ENCODE measurements at places on chromosomes 2 and 18.
A peak's percentile ranks its signal among the peaks of the same experiment; 100 is the strongest.

- peak; percentile 62 for DNase-seq
These were observed 11.8 kb downstream of the SLC3A1 start for GRCh38 chr2:44286884-44287638.

GRCh38 chr2:128313931-128314347 lies 4.7 kb downstream of the HS6ST1 start:
- DNase-seq = no peak

GRCh38 chr2:125167152-125167551 lies 1142.1 kb downstream of the CNTNAP5 start:
- DNase-seq = no peak

DNA sequence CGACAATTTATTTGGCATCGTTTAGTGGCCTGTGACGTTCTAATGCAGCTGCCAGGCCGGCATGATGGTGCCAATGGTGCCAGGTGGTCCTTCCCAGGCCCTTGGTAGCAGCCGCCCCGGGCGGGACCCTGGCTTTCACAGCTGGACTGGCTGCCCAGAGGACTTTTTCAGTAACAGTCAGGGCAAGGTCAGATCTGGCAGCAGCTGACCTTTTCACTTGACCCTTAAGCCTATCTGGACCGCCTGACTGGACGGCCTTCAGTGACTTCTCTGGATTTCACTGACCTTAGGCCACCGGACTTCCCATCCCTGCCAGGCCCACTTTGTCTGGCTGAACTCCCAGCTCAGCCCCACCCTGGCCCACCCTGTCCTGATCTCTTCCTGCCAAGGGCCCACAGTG lies 15.9 kb downstream of the TRIB2 start:
- no peak for DNase-seq

DNA sequence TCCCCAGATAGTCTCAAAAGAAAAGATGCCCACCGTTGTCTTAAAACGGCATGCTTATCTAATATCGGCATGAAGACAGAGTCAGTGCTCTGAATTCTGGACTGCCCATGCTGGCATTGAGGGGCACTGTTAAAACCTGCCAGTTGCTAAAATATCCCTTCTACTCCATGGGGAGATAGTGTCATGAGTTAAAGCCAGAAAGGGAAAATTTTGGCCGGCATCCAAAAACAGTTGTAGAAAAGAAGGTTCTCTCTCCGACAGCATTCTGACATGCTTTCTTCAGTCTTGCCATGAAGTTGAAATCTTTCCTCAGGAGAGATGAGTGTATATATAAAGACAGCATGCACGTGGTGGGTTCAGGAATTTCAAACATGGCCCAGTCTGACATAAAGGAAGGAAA lies 401.3 kb upstream of the PIK3C3 start:
- no peak for DNase-seq

DNA sequence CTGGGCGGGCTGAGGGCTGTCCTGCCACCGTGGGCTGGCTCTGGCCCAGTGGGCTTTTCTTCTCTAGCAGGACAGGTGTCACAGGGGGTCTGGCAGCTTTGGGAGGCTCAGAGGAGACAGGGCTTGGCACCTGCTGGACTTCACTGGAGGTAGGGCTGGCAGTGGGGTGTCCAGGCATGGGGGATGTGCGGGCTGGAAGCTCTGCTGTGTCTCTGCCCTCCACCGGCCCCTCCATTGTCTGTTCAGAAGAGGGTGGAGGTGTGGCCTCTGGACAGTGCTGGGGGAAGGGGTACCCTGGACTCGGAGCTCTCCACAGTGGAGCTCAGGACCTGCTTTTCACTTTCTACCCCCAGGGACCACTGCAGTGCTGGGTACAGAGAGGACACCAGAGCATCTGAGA lies 9.2 kb downstream of the PTPRN start:
- no peak for DNase-seq

- DNase-seq = no peak
These were observed 159.2 kb downstream of the GALNT3 start for GRCh38 chr2:165634855-165635254.

DNA sequence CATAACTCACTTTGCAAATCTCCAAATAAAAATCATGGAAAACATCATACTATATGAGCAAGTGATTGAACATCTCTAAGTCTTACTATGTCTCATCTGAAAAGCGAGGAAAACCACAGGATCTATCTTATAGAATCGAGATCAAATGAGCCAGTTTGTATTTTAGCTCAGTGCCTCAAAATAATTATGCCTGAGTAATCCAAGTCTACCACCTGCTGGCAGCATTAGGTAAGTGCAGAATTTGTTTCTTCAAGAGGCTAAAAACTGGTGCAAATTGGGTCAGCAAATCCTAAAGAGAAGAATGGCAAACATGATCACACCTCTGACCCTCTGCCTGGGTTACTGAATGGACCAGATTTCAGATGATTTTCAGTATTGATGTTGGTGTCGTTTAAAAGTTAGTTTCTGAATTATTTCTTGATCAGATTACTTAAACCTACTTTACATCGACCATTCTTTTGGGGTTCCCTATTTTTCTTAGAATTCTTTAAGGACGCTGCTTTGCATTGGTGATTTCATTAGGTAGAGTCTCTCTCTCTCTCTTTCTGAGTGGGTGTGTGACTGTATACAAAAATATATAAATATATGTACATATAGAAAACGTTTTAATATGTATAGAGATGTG lies 12.7 kb upstream of the FHOD3 start:
- DNase-seq = peak; percentile 58

DNA sequence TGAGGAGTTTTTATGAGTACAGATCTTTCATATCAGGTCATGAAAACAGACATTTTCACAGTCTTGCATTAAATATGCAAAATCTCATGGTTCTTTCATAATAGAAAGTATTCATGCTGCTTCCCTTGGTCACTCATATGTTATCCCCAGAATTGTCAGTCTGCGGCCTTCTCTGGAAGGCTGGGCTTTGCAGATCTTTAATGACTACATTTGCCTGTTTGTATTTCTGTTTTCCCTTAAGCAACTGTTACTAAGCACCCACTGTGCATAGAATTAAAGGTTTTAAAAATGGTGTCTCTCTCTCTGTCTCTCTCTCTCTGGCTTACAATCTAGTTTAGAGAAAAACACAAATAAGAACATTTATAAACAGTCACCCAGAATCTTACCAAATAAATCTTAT lies 456.3 kb downstream of the RIT2 start:
- DNase-seq = no peak

- DNase-seq = no peak
These were observed 371.8 kb upstream of the SLC14A2 start for GRCh38 chr18:45243340-45244110.

DNA sequence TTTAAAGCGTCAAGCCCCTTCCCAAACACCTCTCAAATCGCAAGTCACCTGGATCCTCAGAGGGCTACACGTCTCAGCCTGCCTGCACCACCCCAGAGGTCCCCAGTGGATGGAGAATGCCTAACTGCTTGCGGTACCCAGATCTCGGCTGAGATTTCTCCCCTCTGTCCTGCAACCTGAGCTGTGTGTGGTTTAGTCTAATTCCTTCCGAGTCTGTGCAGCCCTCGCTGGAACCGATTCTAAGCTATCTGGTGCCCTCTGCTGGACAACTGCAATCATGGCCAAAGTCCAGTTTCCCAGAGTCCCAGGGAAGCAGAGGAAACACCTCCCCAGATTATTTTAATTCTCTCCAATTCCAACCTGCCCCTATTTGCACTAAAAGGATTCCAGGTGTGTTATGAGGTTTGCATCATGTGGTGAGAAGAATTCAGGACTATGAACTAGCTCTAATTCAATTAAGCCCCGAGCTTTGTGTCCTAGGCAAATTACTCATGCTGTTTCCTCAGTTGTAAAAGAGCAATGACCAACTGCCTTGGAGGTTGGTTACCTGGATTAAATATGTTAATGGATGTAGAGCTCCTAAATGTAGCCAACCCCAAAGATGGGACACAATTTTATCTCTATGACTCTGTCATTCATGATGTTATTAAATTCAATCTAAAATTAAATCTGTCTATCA lies 276.1 kb upstream of the NCKAP5 start:
- peak; percentile 78 for DNase-seq

DNA sequence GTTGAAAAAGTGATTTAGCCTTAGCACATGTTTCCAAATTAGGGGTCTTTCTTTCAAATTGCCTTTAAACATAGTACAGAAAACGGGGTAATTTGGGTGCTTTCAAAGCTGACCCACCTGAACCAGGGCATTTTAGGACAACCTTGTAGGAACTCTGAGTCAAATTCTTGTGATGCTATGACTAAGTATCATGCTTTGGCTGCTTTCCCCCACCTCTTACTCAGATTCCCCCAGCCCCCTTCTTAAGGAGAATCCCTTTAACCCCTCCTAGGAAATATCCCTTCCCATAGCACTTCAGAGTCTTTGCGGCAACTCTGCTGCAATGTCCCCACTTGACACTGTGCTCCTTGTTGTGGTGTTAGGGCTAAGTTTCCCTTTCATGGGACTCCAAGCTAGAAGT lies 18.6 kb upstream of the KLF7 start:
- no peak for DNase-seq

DNA sequence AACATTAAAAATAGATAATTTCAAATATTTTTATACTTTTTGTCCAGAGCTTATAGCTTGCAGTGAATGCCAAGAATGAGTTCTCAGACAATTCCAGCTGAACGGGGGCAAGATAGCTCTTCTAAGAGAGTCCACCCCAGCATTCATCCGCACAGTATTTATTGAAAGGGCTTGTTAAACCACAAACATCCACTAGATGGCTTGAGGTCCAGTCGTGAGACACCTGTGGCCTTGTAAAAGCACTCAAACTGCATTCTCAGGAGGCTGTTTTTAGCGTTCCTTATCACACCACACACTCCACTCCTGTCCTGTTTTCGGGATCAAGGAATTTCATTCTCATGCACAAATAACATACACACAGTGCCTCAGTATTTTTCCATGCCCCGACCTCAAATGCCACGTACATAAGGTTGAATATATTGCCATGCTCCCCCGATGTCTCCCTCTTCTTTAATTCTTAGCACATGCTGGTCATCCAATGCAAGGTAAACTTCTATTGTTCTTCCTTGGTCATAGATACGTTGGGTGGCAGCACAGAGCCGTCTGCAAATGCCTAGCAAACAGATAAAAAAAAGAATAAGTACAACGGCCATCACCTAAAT lies 47.4 kb downstream of the DNAJC10 start:
- DNase-seq = peak; percentile 66

DNA sequence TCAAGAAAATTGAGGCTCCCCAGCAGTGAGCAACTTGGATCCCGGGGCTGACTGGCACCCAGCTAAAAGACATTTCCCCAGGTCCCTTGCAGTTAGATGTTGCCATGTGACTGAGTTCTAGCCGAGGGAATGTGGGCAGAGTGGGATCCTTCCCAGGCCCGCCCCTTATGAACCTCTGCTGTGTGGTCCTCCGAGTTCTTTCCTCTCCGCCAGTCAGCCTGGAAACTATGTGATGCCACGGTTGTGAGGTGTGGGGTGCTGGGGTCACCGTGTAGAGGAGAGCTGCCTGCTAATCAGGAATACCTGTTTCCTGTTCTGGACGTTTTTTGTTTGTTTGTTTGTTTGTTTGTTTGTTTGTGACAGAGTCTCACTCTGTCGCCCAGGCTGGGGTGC lies 45.5 kb downstream of the TMEM37 start:
- no peak for DNase-seq

- DNase-seq = no peak
These were observed 57.9 kb upstream of the KCNE4 start for GRCh38 chr2:222993920-222994650.

- no peak for DNase-seq
These were observed 174.9 kb downstream of the TPGS2 start for GRCh38 chr18:36653870-36654269.

DNA sequence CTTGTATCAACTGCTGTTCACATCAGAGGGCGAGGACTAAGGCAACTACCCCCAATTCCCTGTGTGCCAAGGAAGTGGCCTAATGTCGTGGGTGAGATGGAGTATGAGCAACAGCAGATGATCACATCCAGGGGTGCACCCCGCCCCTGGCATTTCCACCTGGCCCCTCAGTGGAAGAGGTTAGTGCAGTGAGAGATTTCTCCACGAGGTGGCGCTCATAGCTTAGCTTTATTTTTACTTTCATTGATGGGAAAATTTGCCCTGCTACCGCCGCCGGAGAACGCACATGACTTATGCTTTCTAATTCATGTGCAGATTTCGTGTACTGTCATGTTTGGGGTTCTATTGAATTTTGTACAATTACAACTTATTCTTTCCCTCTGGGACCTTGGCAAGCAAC lies 470.6 kb upstream of the MEX3C start:
- peak; percentile 46 for DNase-seq

GRCh38 chr2:15943378-15944280 lies 3.3 kb downstream of the MYCN start:
- DNase-seq = no peak

- DNase-seq = no peak
These were observed 35.3 kb upstream of the PDCL3 start for GRCh38 chr2:100527440-100528015.

GRCh38 chr2:134453973-134454372 lies 200.1 kb downstream of the MGAT5 start:
- no peak for DNase-seq

DNA sequence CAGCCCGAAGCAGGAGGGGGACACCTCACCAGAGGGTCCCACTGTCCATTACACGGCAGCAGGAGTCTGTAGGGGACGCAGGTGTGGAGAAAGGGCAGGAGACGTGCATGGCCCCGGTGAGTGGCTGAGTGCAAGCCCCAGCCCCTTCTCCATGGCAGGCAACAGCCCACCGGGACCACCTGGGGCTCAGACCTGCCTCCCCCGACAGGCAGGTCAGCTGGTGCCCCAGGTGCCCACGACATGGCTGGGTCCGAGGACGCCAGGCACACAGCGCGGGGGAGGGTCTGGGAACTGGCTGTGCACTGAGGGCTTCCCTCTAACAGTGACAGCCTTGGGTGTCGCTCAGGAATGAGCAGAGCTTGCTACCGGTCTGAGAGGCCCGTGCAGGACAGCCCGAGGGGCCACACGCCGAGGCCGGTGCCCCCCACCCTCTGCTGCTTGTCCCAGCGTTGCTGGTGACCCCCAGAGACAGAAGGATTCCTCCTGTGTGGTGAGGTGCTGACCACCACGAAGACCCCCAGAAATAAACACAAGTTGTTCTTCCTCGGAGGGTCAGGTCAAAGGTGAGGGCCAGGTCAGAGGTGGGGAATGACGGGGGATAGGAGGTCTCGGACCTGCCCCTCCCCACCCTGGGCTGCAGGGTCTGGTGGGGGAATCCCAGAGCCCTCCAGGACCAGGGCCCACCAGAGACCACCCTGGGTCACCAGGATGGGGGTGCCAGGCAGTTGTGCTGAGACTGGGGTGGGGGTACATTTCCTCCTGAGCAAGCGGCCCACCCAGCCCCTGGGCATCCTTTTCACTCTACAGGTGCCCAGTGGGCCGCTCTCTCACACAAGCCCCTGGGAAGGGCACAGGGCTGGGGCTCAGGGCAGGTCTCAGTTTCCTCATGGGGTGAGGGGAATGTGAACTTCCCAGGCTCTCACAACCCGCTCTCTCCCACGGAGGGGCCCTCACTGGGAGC lies 50.6 kb downstream of the SLC66A2 start:
- no peak for DNase-seq

DNA sequence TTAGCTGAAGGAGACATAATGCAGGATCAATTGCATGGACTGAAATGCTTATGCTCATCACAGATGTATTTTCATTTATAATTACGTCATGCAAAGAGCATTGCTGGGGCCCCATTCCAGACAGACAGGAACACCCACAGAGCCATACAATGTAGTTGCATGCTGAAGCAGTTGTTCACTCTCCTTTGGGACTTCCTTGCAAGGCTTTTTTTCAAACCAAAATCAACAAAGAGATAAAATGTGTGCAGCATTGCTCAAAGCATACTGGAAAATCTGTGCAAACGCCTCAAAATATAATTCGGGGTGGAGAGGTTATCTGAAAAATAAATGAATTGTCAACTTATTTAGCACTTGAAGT lies 463.2 kb downstream of the CDH2 start:
- no peak for DNase-seq
